ENCODE measurements at places on chromosomes 5 and 9.

DNA sequence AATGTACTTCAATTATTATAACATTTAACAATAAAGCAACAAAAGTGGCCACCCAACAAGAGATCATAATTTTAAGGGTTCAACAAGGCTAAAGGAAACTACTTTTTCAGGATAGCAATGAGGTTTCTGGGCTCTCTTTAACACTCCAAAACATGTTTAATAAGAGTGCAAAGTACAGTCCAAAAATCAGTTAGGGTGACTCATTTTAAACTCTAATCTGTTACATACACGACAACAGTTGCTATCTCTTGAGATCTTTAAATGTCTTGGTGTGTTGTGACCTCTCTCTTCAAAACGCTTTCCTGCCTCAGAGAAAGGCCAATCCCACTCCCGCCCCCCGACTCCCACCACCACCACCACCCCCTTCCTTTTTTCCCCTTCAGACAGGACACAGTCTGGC lies 11.5 kb downstream of the NFIB start:
- DNase-seq = no peak

GRCh38 chr5:105754056-105754455 lies 1916.7 kb downstream of the EFNA5 start:
- DNase-seq = no peak

DNA sequence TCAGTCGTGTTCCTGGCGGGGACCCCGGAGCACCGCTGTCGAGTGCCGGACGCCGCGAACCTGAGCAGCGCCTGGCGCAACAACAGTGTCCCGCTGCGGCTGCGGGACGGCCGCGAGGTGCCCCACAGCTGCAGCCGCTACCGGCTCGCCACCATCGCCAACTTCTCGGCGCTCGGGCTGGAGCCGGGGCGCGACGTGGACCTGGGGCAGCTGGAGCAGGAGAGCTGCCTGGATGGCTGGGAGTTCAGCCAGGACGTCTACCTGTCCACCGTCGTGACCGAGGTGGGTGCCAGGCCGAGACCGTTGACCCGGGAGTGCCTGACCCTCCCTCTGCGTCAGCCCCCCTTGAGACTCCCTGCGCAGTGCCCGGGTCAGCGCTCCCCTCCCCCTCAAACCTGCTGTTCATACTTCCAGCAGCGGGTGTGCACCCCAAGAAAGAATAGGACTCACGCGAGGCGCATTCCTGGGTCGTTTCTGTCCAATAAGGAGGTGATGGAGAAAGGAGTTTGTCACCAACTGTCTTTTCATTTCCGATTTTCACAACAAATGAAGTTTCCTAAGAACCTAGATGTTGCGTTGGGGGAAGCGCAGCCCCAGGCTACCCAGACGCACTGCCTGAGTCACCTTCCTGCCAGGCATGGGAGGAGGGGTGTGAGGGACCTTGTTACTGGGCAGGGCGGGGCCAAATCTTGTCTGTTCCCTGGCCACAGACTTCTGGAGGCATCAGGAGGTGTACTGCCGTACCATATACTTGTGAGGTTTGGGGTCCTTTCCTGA lies 722 bp downstream of the SLC22A4 start:
- peak; percentile 85 for DNase-seq

GRCh38 chr5:1189269-1189668 lies 12.1 kb upstream of the SLC6A19 start:
- DNase-seq = no peak

- DNase-seq = no peak
Observed at GRCh38 chr9:118091711-118092500, 387.7 kb downstream of the TLR4 start.

DNA sequence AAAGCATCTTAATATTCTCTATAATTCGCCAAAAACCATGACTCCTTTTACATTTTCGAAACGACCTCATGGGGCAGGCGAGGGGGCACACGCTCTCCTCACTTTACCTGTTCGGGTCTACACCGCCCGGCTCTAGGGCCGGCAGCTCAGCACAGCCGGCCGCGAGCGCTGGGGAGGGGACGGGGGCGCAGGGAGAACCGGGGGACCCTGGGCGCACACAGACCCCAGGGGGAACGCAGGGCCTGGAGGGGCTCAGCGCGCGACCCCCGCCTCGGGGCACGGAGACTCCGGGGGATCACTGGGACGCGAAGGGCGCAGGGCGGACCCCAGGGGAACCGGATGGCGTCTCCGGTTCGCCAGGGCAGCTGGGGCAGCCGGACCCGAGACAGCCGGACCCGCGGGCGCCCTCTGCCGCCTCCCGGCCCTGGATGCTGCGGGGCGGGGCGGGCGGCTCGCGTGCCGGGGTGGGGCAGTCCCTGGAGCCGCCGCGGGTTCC lies at the start of gene AHRR:
AHRR (plus strand) TSS at position 485 of the 496 bp plus-strand sequence. CDS start 22,189 bp downstream, outside the sequence.
- peak; percentile 36 for DNase-seq

DNA sequence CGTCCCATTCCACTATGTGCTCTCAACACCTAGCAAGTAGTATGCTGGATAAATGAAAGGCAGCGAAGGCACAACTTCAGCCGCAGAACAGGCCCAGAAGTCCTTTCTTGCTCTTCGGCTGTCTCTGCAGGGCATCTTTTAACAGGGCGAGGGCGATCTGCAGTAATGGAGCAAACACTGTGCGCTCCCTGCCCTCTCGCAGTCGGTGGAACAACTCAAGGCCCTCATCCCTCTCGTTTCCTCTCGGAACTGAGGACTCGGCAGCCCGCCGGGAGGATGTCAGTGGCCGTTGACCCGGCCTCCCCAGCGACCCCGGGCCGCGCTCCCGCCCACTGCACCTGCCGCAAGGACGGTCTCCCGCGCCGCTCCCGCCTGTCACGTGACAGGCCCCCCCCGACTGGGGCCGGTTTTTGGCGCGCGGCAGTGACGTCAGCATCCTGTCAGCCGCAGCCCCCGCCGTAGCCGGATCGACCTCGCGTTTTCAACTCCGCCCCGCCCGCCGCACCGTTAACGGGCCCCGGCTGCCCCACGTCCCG lies 1.1 kb downstream of the ZNF367 start:
- DNase-seq = peak; percentile 94

DNA sequence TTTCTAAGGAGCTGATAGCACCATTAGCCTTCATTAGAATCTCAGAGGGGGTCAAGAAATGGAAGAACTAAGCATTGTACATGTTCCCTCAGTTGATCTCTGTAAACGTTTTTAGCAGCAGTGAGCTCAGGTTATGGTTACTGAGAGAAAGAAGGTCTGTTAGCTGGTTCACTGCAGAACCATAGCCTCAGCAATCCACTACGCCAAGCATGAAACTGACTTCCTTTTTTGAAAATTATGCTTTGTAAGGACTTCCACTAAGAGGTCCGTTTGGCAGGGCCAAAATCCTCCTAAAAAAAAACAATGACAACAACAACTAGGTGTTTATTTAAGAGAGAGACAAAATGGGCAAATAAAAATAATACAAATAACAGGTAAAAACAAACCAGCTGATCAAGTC lies 273.3 kb downstream of the AOPEP start:
- no peak for DNase-seq

GRCh38 chr5:169826618-169827017 lies 153.7 kb downstream of the INSYN2B start:
- no peak for DNase-seq

- DNase-seq = no peak
Observed at GRCh38 chr5:1429496-1429895, 15.7 kb downstream of the SLC6A3 start.

DNA sequence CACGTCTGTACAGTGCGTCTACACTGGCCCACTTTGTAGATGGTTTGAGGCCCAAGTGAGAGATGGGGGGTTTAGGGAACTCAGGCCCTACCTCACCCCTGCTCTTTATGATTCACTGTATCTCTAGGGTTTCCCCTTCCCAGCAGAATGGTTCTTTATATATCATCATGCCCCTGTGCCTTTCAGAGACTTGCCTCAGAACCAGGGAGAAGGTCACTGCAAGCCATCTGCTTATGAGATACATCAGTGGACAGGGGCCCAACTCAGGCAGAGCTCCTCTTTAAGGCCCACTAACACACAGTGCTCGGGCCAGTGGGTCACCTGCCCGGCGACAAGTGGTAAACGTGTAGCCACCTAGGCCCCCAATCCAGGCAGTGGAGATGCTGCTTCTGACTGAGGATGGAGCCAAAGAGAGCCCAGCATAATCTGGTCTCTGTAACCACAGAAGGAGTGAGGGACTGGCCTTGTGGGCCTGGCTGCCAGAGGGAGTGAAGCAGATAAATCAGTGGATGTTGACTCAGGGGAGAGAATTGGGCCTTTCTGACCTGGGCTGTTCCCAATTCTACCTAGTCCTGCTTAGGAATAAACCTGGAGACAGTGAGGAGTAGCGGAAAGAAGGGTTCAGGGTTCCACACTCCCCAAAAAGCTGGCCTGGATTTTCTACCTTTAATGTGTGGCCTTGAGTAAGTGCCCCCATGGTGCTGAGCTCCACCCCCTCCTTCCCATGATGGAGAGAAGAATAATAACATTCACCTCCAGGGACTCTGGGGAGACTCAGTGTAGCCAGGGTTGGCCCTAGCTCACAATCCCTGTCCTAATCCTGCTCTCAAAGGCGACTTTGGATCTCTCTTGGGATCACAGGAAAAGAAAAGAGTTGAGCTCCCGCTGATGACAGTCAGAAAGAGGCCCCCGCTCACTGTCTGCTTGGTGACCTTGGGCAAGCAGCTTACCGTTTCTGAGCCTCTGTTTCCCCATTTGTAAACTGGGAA lies 2.8 kb upstream of the DUSP1 start:
- DNase-seq = no peak

DNA sequence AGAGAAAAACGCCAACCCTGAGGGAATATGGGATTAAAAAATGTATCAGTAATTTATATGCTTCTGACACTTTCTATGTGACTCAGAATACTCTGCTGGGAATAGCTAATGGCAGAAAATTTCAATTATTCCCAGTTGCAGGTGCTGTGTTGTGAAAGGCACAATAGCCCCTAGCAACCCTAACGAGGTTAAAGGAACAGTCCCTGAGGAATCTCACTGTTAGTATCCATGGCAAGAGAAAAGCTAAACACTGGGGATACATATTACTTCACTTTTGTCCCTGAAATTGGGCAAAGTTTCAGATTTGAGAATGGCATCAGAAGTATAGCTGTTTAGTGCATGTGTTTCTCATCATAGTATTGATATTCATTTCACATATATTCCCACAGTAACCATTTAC lies 555.0 kb downstream of the RAB3C start:
- no peak for DNase-seq

DNA sequence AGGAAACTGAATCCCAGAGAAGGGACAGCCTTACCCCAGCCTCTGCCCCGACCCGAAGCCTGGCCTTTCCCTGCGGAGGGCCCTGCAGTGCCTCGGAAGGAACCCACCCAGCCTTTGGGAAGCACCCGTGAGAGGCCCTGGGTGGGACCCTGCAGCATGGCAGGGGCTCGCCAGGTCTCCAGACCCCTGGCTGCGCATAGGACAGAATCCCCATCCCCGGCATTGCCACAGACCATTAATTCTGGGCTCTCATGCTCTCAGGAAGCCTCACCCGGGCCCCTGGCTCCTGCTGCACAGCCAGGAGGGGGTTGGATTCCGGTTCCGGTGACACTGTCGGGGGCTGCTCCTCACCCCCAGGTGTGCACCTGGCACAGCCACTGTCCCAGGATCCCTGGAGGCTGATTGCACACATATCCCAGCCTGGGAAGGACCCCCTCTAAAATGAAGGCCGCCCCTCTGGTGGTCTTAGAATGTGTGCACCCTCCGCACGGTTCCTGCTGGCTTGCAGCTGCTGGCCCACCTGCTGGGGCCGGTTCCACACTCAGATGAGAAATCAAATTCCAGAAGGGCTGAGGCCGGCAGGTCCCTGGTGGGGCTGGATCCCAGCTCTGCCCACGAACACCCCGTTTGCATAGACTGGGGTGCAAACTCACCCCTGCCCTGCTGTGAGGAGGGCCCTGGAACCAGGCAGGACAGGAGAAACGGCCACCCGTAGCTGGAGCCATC lies 4.7 kb downstream of the EGFL7 start:
- DNase-seq = no peak

- DNase-seq = no peak
Observed at GRCh38 chr5:107601076-107601475, 69.7 kb downstream of the EFNA5 start.

DNA sequence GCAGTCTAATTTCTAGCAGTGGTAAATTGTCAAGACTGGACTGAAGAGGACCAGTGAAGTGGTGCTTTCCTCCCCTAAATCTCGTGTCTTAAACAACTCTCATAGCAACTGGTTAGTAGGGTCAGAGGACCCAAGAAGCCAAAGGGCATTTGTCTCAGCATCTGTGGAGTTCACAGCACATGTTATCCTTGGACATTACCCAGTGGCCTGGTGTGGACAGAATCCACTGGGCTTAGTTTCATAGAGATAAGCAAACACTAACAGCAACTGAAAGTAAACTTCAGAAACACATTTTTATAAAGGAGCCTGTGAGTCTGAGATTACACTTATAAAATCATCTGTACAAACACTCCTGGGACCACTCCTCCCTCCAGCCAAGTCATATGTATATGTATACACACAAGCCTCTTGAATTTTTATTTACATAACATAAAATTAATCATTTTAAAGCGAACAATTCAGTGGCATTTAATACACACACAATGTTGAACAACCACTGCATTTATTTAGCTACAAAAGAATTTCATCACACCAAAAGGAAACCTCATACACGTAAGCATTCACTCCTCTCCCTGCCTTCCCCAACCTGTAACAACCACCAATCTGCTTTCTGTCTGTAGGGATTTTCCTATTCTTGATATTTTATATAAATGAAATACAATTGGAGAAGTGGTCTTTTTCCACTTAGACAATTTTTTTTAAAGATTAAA lies 457.8 kb downstream of the RASEF start:
- DNase-seq = no peak

GRCh38 chr9:126000731-126001580 lies 253.8 kb downstream of the PBX3 start:
- no peak for DNase-seq

DNA sequence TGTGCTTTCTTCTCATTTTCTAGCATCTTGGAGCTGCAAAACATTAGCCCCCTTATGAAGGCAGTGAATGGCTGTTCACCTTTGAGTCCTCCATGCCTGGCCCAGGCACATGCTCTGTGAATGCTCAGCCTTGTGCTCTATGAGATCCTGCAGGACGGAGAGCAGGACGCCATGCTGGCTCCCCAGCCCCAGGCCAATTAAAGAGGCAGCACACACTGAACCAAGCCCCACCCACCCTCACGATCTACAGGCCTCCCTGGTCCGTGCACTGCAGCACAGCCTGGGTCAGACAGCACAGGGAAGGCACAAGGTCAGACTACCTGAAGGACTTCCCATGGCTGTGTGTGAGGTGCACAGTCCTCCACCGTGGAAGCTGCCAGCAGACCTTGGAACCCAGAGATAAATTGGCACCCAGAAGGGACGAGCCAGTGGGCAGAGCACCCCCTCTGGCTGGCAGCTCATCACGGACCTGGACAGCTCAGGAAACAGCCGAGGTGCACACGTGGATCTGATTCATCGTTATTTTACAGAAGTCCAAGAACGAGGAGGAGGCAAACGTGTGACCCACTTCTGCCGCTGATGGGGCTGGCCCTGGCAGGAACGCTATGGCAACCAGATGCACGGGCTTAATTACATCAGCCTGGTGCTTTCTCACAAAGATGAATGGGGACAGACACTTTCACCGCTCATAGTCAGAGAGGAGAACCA lies 59.5 kb downstream of the OLFM1 start:
- no peak for DNase-seq

GRCh38 chr5:154546719-154547118 lies 68.7 kb upstream of the HAND1 start:
- no peak for DNase-seq

GRCh38 chr5:53073348-53073747 lies 36.2 kb downstream of the MOCS2 start:
- DNase-seq = no peak

Measured in CD4-positive, alpha-beta T cell treated with Interleukin-6 for 4 hours (primary cell).